Pancreas (tissue), 10 donors: ENCODE measurements at places on chromosomes 5 and 9.

GRCh38 chr5:52945040-52945439, 44.1 kb upstream of the ITGA2 start:
- no peak for DNase-seq

- no peak for DNase-seq
Measured at GRCh38 chr9:70403166-70403565, 11.3 kb downstream of the KLF9 start.

DNA sequence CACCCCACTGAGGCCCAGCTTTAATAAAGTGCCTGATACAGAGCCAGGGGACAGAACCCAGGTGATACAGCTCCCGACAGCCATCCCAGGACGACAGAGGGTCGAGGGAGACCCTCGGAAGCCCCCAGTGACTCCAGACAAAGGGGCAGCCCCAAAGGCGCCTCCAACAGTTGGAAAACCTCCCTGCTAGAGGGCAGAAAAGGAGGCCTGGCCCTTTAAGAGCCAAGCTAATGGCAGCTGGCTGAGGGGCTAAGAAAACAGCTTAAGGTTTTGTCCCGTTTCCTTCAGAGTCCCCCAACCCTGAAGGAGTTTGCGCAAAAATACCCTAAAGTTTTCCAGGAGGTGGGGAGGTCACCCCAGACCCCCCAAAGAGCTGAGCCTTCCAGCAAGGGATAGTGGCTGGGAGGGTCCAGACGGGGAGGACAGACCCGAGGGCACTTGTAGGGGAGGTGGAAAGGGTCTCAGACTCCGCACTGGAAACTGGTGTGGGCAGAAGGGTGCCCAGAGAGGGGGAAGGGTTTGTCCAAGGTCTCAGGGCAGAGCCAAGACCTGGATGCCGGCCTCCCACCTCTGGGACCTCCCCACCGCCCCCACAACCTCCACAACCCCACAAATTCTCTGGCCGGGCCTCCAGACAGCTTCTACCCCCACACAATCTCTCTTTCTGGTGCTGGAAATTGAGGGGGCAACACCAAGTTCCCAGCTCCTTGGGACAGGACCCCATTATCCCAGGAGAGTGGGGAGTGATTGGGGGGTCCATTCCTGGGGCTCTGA, 8.2 kb upstream of the AK1 start:
- no peak for DNase-seq

DNA sequence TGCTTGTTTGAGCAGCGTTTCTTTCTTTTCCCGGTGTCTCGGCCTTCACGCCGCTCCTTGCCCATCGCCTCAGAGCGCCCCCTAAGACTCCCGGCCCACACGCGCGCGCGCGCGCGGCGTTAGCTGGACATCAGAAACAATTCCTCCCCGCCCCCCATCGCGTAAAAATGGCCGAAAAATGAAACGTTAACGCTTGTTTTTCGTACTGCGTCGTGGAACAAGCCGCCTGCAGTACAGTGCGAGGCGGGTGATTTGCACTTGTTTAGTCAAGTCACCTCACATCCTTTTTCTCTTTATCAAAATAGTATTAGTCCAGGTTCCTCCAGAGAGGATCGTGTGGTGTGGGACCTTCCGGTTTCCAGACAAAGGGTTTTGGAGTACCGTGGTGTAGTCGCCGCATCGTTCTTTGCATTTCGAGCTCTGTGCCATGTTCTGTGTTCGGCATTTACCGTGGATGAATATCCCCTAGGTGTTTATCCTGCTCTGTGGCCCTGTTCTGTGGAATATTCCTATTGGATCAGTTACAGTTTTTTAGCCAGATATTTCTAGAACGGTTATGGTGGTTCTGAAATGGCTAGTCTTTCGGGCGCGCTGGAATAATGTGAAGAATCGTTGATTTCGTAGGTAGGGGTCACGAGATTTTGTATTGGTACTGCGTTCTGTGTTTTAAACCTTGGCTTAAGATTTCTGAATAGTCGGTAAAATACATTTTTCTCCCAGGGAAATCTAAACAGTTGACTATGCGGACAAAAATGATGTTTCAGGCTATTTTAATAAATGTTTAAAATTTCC, 1.0 kb downstream of the MATR3 start:
- peak; percentile 69 for DNase-seq

GRCh38 chr9:133369933-133370332, 5.9 kb downstream of the SURF4 start:
- no peak for DNase-seq

GRCh38 chr5:150573216-150573615, 65.3 kb downstream of the NDST1 start:
- DNase-seq = no peak

DNA sequence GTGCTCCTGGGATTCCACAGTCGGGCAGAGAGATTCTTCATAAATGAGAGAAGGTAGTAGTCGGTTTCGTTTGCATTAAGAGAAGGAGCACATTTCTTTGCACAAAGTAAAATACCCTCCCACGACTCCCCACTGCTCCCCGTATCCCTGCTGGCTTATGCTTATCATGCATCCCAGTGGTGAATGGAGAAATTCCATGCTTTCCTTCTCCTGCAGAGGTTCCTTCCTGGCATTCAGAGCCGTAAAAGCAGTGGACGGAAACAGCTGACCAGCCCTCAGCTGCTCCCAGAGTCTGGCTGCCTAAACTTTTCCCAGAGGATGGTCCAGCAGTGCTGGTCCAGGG, 93.1 kb downstream of the C9orf152 start:
- no peak for DNase-seq

DNA sequence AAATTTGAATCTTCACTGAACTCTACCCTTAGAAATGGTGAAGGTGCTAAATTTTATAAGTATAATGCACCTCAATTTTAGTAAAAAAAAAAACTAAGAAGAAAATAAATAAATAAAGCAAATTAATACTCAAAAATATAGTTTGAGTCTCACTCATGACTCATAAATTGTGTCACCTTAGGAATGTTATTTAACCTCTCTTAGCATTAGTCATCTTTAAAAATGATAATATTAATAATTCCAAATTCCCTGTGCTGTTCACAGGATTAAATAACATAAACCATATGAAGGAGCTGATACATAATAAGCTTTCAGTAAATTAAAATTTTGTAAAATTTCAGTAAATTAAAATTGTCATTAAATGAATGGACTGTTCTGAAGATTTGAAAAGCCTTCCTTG, 339.8 kb upstream of the RGMB start:
- no peak for DNase-seq

- DNase-seq = peak; percentile 25
Measured at GRCh38 chr9:123349691-123350480, 6.1 kb upstream of the CRB2 start.

- DNase-seq = no peak
Measured at GRCh38 chr9:106911951-106912350, 49.0 kb downstream of the ZNF462 start.

GRCh38 chr9:38185647-38186403, 116.8 kb upstream of the SHB start:
- no peak for DNase-seq

GRCh38 chr5:61463596-61463995, 131.5 kb downstream of the ZSWIM6 start:
- no peak for DNase-seq

DNA sequence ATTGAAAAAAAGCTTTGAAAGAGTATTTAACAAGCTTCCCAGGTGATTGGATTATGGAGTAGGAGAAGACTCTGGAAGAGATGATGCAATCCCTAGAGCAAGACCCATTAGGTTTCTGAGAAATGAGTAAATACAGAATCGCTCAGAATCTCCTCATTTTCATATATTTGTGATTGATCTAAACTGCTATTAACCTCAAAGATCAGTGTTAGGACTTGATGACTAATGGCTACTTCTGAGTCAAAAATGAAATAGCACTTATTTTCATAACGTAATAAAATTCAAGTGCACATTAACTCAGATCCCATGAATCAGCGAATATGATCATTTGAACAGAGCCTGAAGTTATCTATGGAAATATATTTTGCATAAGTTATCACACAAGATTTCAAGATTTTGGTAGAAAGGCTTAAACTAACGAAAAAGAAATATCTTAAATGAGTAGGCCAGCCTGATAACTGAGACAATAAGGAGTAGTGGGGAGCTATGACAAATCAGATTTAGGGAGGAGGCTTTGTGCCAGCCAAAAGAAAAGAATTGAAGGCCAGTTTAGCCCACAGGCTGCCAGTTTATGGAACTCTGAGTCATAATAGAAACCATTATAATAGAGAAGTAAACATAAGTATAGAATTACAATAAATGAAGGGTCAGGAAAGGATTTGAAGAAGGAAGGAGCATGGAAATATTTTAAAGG, 106.7 kb upstream of the OSMR start:
- no peak for DNase-seq

GRCh38 chr9:121863955-121864354, 212.5 kb downstream of the DAB2IP start:
- DNase-seq = no peak

DNA sequence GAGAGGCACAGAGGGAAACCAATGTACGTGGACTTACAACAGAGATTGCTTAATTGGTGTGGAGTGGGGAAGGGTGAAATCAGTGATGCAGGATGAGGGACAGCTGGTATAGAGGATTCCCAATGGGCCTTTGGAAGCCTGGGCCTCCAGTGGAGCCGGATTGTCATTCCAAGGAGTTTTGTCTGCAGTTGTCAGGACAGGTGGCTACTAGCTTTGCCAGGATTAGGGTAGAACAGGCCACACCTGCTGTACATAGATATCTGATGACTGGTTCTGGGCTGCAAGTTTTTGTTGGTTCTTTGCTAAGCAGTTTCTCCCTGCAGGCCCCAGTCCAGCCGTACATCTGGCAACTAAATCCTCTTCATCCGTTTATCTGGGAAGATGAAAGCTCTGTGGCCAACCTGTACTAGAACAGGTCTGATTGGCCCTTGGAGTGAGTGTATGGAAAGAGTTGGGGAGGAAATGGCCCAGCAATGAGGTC, 4.2 kb downstream of the SKP2 start:
- DNase-seq = no peak

GRCh38 chr5:102867992-102868662, 113.0 kb downstream of the PAM start:
- DNase-seq = no peak

DNA sequence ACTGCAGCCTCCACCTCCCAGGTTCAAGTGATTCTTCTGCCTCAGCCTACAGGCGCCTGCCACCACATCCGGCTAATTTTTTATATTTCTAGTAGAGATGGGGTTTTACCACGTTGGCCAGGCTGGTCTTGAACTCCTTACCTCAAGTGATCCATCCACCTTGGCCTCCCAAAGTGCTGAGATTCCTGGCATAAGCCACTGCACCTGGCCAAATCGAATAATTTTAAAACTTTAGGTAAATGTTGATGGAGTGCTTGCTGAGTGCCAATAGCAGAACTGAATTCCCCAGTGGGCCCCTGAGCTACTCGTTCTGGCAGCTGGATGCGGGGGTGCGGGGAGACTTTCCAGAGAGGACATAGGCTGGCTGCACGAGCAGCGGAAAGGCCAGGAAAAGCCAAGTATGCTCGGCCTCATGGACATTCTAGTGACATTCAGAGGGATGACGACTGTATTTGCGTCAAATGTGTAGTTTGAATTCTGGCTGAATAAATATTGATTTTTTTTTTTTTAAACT, 16.8 kb downstream of the TRAF2 start:
- peak; percentile 72 for DNase-seq

GRCh38 chr9:70579686-70580085, 165.2 kb upstream of the KLF9 start:
- no peak for DNase-seq

DNA sequence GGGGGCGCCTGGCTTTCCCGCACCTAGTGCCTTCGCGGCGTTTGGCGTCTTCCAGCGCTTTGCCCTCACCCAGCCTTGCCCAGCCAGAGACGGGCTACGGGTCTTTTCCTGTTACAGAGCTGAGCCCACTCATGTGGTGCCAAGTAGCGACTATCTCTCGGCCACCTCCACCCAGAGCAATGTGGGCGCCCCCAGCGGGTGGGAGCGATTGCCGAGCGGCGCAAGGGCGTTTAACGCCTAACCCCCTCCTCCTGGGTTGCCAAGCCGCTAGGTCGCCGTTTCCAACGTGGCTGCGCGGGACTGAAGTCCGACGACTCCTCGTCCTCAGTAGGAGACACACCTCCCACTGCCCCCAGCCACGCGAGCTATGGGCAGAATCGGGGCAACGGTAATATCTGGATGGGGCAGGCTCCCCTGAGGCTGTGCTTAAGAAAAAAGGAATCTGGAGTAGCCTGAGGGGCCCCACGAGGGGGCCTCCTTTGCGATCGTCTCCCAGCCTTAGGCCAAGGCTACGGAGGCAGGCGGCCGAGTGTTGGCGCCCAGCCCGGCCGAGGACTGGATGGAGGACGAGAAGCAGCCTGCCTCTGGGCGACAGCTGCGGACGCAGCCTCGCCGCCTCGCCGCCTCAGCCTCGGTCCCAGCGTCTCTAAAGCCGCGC, 5.8 kb downstream of the TLX3 start:
- DNase-seq = no peak

DNA sequence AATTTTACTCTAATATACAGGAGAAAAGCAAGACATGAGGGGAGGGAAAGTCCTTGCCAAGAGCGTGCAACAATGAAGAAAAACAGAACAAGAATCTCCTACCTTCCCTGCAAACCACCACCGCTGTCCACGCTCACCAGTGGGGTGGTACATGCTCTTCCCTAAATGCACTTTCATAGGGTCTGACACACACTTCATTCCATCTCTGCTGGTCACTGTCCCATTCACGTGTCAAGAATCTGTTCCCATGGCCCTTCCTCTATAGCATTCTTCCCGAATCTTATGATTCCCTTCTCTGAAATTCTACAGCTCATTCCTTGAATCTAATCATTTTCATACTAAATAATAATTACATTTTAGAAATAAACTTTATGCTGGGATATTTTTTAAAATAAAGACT, 11.4 kb upstream of the DNAH5 start:
- no peak for DNase-seq

- no peak for DNase-seq
Measured at GRCh38 chr9:101758304-101758930, 20.0 kb upstream of the GRIN3A start.

- DNase-seq = no peak
Measured at GRCh38 chr5:60184606-60185005, 291.1 kb upstream of the PDE4D start.

- no peak for DNase-seq
Measured at GRCh38 chr9:20564650-20565049, 57.6 kb downstream of the MLLT3 start.

GRCh38 chr5:132658381-132659302, 669 bp downstream of the IL13 start:
- DNase-seq = no peak

- no peak for DNase-seq
Measured at GRCh38 chr9:6512085-6512657, 99.2 kb downstream of the UHRF2 start.

DNA sequence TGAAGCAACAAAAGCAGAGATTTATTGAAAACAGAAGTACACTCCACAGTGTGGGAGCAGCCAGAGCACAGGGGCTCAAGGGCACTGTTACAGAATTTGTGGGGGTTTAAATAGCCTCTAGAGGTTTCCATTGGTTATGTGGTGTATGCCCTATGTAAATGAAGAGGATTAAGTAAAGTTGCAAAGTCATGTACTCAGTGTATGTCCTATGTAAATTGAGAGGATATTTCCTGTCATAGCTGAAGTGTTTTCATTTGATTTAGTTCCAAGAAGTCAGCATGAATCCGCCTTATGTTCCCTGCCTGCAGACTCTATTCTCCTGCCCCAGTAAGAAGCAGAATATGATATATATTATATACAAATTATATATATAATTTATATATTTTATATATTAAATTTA, 966.0 kb upstream of the COX7C start:
- DNase-seq = no peak

GRCh38 chr5:116709082-116709481, 134.5 kb upstream of the SEMA6A start:
- no peak for DNase-seq

GRCh38 chr5:98050583-98050982, 722.9 kb upstream of the RGMB start:
- DNase-seq = no peak
